Hepatocyte (in vitro differentiated cells): ENCODE measurements at places on chromosomes 5 and 9.

GRCh38 chr5:134084022-134084565 is 30.4 kb upstream of the TCF7 start:
- no peaks in the 10 kb centered on the region for H3K4me1 ChIP-seq
- no peaks in the 10 kb centered on the region for H3K36me3 ChIP-seq
- no peak for DNase-seq

DNA sequence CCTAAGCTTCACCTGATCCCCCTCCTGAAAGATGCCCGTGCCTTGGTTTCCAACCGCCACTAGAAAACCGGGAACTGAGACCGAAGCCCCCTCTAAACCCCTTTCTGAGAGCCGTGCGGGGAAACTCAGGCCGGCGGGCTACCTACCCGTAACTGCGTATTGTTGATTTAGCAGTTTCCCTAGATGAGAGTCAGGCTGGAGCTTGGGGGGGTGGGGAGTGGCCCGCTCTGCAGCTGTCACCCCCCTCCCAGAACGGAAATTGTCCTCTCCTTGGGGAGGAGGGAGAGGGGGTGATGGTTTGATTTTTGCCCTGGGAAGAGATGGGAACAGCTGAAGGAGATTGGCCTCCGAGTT is 2.5 kb downstream of the CXXC5 start:
- peak overlapping the region; percentile 97 for H3K4me3 ChIP-seq
- peak; percentile 58 for DNase-seq
- peaks cover 60% of the 10 kb centered on the region for H3K4me1 ChIP-seq
- H3K27me3 ChIP-seq = no peaks in the 10 kb centered on the region
- peak overlapping the region; percentile 93 for H3K27ac ChIP-seq

DNA sequence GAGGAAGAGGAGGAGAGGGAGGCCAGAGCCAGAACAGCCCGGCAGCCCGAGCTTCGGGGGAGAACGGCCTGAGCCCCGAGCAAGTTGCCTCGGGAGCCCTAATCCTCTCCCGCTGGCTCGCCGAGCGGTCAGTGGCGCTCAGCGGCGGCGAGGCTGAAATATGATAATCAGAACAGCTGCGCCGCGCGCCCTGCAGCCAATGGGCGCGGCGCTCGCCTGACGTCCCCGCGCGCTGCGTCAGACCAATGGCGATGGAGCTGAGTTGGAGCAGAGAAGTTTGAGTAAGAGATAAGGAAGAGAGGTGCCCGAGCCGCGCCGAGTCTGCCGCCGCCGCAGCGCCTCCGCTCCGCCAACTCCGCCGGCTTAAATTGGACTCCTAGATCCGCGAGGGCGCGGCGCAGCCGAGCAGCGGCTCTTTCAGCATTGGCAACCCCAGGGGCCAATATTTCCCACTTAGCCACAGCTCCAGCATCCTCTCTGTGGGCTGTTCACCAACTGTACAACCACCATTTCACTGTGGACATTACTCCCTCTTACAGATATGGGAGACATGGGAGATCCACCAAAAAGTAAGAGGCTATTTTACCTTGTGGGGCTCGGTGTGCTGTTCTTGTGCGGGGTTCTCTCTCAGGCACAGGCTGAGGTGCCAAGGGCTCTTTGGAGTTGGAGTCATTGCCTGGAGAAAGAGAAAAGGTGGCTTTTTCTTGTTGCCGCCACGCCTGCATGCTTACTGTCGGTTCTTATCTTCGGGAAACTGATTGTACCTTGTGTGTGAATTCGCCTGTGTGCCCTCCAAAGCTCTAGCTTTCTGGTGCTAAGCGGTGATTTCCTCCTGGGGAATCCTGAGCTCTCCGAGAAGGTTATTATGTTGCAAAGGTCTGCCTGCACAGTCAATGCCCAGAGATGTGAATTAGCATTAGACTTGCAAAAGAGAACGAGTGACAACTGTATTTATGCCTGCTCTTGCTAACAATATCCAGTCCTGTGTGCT is at the start of gene ISL1:
TSS of gene ISL1 (plus strand) at position 318 of the 991 bp plus-strand sequence. CDS start at position 542, 224 bp downstream.
- no peaks in the 10 kb centered on the region for H3K4me1 ChIP-seq
- peak; percentile 93 for DNase-seq
- peak within 1 kb of the TSS; percentile 91 for H3K27ac ChIP-seq
- H3K4me3 ChIP-seq = peak within 1 kb of the TSS; percentile 64
- peaks cover 83% of the 10 kb centered on the region for H3K27me3 ChIP-seq

DNA sequence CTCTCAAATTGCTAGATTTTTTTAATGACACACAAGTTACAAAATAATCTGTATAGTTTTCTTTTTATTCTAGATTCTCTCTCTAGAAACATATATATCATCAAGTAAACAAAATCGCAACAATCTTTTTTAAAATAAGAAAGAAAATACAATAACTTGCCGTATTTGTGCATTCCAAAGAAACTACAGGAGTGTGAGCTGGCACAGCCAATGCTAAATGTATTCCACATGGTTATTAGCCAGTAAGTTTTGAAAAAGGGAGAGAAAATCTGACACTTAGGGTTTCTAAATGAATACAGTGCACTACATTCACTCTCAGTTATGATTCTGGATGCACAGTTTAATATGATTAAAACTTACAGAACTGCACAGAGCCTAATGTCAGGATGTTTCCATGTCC is 117.9 kb downstream of the BNC2 start:
- no peak for DNase-seq
- H3K36me3 ChIP-seq = no peaks in the 10 kb centered on the region
- no peak overlapping the region for H3K27ac ChIP-seq
- no peak overlapping the region for H3K4me3 ChIP-seq
- no peaks in the 10 kb centered on the region for H3K27me3 ChIP-seq
- peaks cover 8% of the 10 kb centered on the region for H3K4me1 ChIP-seq

- H3K27me3 ChIP-seq = peaks cover 57% of the 10 kb centered on the region
- no peak overlapping the region for H3K27ac ChIP-seq
- no peaks in the 10 kb centered on the region for H3K4me1 ChIP-seq
- no peak for DNase-seq
- no peak overlapping the region for H3K4me3 ChIP-seq
Observed at GRCh38 chr9:36992501-36993316, 41.4 kb downstream of the PAX5 start.

- no peaks in the 10 kb centered on the region for H3K4me1 ChIP-seq
- H3K4me3 ChIP-seq = no peak overlapping the region
- no peak overlapping the region for H3K27ac ChIP-seq
Observed at GRCh38 chr5:126341906-126342630, 81.1 kb upstream of the GRAMD2B start.

DNA sequence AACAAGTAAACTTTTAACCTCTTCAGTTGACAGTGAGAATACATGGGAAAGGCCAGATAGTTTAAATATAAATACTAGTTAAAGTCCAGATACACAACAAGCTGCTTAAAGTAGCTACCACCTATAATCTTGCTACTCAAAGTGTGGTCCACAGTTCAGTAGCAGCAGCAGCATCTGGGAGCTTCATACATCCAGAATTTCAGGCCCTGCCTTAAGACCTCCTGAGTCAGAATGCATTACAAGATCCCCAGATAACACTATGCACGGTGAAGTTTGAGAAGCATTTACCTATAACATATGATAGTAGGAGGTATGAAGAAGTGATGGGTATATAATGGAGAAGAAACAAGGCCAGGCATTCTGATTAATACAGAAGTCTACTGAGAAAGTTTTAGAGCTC is 244.5 kb downstream of the EFNA5 start:
- H3K27me3 ChIP-seq = no peaks in the 10 kb centered on the region
- H3K27ac ChIP-seq = peak overlapping the region; percentile 28
- H3K4me1 ChIP-seq = no peaks in the 10 kb centered on the region
- DNase-seq = no peak
- no peak overlapping the region for H3K4me3 ChIP-seq

DNA sequence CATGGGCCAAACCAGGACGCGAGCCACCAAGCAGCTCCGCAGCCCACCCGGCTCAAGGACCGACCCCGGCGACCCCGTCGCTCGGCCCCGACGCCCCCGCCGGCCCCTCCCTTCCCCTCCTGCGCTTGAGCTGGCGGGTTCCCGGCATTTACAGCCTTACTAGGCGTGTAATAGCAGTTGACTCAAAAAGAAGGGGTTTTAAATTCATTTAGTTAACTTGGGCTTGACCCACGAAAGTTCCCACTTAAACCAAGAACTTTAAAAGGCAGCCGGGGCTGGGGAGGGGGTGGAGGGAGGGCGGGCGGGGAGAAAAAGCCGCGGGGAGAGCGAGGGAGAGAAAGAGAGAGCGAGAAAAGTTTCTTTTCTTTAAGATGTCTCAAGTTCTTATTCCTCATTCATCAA is 636 bp downstream of the PRDM12 start:
- H3K27me3 ChIP-seq = peaks cover 86% of the 10 kb centered on the region
- no peaks in the 10 kb centered on the region for H3K36me3 ChIP-seq
- no peak for DNase-seq
- H3K4me1 ChIP-seq = peaks cover 23% of the 10 kb centered on the region

DNA sequence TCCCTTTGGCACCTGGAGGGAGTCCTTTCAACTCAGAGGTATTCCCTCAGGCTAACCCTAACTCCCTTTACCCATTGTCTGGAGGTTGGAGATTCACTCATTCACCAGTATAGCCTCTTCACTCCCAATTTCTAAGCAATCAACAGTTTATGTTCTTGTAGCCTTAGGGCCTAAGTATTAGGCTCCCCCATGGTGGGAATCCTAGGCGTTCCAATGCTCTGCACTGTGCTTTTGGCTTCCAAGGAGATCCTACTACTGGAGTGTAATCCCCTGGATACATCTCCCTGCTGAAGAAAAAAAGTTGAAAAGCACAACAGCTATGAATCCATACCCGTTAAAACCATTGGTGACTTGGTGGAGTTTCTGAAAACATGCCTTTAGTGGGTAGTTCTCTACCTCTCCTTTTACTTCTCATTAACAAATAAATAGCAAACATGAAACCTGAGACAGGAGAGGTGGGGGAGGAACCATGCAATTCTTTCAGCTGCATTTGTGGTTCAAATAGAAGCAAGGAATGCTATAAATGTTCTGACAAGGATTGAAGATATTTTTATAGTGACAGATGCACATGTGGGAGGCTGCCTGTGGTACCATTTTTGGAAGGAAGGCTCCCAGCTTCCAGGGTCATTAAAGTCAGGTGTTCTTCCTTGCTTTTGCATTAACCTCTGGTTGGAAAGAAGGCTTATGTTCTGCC is 397.1 kb downstream of the DMAC1 start:
- no peaks in the 10 kb centered on the region for H3K27me3 ChIP-seq
- no peak overlapping the region for H3K27ac ChIP-seq
- H3K4me1 ChIP-seq = no peaks in the 10 kb centered on the region
- H3K4me3 ChIP-seq = no peak overlapping the region

DNA sequence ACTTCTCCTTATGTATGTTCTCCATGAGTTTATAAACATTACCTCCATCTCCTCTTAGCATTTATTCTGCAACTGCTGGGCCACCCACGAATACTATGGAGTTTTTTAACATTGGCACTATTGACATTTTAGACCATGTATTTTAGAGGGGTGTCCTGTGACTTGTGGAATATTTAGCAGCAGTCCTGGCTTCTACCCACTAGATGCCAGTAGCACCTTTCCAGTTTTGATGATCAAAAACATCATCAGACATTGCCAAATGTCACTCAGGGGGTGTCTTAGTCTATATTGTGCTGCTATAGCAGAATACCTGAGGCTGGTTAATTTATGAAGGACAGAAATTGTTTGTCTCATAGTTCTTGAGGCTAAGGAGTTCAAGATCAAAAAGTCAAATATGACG is 187.5 kb upstream of the RORB start:
- H3K4me3 ChIP-seq = no peak overlapping the region
- no peaks in the 10 kb centered on the region for H3K27me3 ChIP-seq
- H3K4me1 ChIP-seq = no peaks in the 10 kb centered on the region
- no peaks in the 10 kb centered on the region for H3K36me3 ChIP-seq

DNA sequence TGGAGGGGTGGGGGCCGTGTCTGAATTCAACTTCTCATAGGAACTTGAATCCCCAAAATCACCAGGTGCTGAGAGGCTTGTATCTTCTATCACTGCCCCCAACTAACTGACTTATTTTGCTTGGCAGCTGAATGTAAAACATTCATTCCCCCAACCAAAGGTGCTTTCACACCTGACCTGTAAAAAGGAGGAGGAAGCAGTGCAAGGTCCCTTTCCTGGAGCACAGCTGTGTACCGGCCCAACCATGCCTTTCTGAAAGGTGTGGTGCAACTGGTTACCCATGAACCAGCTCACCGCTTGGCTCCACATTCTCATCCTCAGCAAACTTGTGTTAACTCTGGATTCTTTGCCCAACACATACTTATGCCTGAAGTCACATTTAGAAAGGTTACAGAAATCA is 34.7 kb downstream of the TMEM167A start:
- no peaks in the 10 kb centered on the region for H3K27me3 ChIP-seq
- DNase-seq = no peak
- no peaks in the 10 kb centered on the region for H3K36me3 ChIP-seq
- no peak overlapping the region for H3K4me3 ChIP-seq
- no peak overlapping the region for H3K27ac ChIP-seq

DNA sequence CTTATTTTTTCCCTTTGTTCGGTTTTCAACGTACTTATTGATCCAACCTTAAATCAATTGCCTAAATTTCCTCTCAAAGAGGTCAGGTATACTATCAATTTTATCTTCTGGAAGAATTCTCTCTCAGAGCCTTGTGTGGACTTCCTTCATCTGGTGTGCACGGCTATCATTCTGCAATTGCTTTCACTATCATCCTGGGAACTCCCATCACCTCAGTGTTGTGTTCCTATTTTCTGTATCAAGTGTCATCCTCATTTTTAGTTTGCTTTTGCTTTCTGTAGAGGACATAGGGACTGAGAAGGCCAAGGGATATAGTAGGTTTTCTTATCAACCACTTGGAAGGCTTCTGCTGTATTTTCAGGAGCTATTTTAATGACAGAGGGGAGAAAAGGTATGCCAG is 11.3 kb downstream of the STOM start:
- no peaks in the 10 kb centered on the region for H3K27me3 ChIP-seq
- no peak for DNase-seq
- H3K27ac ChIP-seq = no peak overlapping the region
- H3K36me3 ChIP-seq = no peaks in the 10 kb centered on the region

DNA sequence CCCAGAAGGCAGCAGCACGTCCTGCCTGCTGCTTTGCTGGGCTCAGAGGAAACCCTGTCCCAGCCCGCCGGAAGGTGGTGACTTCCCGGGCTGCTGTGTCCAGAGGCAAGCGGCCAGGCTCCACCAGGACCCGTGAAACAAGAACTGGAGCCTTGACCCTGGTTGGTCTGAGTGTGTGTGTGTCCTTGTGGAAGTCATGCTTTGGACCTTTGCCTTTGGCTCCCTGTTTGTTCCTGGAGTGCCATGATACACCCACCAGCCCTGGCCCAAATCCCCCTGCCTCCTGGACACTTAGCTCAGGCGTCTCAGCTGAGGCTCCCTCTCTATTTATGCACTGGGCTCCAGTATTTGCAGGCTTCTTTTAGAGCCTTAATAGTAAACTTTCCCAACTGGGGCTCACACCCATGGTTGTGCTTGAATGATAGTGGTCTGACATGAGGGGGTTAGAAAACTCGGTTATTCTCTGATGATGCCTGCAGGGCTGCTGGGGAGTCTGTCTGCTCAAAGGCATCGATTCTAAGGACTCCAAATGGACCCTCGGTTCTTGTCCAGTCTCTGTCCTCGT is 72.2 kb downstream of the C9orf50 start:
- no peak overlapping the region for H3K4me3 ChIP-seq
- H3K27ac ChIP-seq = peak overlapping the region; percentile 83
- peaks cover 15% of the 10 kb centered on the region for H3K4me1 ChIP-seq

DNA sequence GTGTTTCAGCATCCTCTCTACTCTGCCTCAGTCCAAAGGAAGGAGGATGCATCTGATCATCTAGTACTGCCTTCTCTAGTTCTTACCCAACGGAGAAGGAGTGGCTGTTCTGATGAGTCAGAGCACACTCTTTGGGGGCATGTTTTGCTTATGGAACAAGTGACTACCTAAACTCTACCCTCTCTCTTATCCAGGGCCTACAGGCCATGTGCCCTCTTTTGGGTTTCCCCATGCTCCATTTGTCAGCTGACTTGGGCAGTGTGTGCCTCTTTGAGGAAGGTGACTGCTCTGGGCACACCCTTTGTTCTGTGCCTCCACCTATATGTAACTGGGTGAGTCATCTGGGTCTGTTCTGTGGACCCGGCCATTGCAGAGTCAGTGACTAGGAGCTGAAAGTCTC is 89.6 kb upstream of the BNC2 start:
- H3K27me3 ChIP-seq = no peaks in the 10 kb centered on the region
- no peaks in the 10 kb centered on the region for H3K4me1 ChIP-seq
- H3K36me3 ChIP-seq = no peaks in the 10 kb centered on the region
- H3K27ac ChIP-seq = no peak overlapping the region
